ENCODE measurements at places on chromosomes 12 and 14.
A peak's percentile ranks its signal among the peaks of the same experiment; 100 is the strongest.

DNA sequence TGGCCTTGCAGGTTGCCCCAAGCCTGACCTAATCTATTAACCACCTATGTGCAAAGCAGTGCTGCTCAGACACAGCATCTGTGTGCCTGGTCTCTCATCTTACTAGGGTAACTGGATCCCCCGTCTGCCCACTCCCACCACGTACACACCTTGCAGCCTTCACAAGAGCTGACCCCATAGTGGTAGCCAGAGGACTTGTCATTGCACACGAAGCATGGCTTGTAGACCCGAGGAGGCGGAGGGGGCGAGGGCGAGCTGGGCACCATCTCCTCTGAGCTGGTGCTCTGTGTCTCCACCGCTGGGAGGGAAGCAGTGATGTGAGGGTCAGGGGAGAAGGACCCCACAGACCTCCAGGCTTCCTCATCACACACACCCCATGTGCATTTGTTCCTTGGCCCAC is 8.4 kb upstream of the ITGB7 start:
- no peak for DNase-seq

DNA sequence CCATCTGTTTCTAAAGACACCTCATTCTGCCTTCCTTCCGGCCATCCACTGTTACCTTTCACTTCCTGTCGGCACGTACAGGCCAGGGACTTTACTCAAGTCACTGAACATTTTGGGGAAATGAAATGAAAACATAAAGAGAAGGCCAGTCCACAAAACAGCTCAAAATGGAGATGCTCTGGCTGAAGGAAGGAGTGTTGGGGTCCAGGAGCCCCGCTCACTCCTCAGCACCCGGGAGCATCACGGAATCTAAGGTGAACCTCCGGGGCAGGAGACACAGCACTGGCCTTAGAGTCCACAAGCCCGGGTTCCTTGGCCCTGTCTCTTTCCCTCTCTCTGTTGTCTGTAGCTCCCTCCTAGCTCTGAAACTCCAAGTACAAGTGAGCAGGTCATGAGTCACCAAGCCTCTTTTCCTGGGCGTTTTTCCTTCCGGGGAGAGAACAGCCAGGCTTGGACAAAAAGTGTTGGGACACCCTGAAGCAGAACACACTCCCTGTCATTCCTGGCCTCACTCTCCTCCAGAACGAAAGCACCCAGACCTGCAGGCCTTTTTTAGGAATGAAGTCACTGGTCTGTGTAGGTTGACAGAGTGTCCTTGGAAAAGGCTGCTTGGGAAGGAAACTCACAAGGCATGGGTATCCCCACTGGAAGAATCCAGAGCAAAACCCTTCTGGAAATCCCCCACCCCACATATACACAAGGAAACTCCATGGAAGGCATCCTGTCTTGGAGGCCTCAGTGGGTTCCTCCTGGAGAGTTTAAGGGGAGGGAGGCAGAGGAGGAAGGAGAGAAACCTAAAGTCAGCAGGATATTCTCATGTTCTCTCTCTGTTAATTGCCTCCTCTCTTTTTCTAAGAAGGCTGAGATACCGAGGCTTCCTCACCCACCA is 245.3 kb downstream of the ZFP36L1 start:
- no peak for DNase-seq

- DNase-seq: no peak
Observed at GRCh38 chr12:47028981-47029708, 50.3 kb upstream of the PCED1B start.

DNA sequence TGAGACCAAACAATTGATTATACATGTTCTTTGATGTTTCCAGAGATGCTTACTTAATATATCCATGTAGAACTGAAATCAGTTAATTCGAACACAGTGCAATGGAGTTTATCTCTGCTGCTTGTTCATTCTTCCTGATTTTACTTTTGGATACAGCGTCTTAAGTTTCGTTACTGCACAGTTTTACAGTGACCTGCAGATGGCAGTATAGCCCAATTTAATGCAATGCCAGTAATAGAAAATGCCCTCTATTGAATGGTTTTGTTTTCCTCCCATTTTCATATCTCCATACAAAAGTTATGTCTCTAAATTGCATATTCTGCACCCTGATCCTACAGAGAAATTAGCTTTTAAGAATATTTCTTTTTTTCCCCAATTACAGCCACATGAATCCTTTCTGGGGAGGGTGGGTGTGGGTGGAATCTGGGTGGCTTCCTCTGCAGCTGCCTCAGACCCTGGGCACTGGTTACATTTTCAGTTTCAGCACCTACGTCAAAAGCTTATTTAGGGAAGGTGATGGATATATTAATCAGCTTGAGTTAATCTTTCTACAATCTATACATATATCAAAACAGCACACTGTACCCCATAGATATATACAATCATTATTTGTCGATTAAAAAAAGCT is 101.1 kb upstream of the DCD start:
- peak; percentile 75 for DNase-seq

GRCh38 chr12:110168732-110169455 is 44.7 kb downstream of the IFT81 start:
- DNase-seq: no peak

- DNase-seq: no peak
Observed at GRCh38 chr12:94872671-94872970, 130.9 kb downstream of the NDUFA12 start.

DNA sequence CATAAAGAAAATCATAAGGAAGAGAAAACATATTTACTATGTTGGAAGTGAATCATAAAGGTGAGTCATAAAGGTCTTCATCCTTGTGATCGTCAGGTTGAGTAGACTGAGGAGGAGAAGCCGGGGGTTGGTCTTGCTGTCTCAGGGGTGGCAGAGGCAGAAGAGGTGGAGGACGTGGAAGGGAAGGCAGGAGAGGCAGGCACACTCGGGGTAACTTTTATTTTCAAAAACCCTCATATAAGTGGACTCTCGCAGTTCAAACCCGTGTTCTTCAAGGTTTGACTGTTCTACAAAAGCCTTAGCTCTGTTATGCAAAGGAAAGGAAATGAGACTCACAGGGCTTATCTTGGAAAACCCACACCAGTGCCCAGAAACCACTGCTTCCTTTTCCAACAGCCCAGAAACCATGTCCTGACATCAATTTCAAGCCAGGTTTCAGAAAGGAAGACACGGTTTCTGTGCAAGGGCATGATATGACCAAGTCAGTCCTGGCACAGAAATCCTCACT is 14.0 kb downstream of the SMCO2 start:
- DNase-seq: peak; percentile 67

DNA sequence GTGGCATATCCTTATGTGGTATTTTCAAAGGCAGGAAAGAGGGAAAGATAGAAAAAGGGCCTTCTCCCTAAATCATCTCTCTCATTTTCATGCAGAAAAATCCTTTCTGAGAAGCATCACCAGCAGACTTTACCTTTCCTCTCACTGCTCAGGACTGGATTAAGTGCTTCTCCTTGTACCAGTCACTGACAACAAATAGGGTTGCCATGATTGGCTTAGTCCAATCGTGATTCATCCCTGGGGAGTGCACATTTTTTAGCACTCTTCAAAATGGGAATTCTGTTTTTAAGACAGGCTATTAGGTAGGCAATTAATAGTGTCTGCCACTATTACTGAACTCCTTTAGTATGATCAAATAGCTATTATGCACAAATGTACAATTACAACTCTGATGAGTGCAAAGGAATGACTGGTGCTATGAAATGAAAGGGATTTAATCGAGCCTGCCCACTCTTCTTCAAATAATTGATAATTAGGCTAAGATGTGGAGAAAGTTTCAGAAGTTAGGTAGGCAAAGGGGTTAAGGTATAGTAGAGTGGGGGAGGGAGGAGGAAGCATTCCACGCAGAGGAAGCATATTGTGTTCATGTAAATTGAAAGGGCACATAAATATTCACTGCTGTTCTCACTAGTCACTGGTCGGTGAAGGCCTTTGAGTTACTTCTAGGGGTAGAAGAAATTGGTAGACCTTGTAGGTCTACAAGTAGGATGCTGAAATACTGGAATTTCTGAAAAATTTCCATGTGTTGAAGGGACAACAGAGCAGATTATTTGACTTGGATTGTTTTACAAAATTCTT is 84.0 kb downstream of the MSRB3 start:
- no peak for DNase-seq

DNA sequence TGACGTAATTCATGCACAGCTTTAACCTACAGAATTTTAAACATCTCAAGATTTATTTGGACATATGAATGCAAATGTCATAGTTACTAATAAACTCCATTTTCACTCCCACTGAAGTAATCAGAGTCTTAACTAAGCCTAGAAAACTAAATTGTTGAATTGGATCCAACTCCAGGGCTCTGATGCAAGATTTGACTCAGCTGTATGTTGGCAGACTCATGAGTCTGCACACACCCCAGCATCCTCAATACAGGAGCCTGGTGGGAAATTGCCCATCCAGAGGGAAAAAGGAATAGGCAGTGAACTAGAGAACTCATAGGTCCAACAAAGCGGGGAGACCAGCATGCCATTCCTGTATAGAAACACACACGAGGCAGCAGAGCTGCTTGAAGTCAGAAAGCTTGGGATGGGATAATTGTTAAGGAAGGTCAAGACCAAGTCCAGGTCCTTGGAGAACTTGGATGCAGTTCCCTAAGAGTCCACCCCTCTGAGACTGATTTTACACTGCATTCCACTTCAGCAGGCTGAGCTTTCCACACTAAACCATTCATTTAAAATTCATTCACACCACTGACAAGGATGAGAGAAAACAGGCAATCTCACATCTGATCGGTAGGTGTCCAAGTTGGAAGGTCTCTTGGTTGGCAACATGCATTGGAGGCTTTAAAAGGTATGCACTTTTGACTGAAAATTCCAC is 14.4 kb downstream of the TMTC1 start:
- peak; percentile 10 for DNase-seq

DNA sequence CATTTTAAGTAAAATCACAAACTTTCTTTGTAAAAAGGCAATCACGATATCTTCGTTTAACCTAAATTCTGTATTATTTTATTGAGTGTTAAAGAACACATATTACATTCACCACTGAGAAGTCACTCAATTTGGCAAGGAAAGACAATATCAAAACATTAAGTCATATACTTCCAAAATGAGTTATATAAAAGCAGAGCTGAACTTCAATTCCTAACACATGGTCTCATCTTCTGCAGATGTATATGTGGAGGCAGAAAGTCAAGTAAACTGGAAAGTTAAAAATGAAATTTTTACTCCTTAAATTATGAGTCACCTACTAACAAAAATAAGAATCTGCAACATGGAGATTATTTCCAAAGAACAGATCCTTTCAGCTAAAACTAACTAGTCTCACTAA is 28.7 kb downstream of the BMAL2 start:
- DNase-seq: no peak

DNA sequence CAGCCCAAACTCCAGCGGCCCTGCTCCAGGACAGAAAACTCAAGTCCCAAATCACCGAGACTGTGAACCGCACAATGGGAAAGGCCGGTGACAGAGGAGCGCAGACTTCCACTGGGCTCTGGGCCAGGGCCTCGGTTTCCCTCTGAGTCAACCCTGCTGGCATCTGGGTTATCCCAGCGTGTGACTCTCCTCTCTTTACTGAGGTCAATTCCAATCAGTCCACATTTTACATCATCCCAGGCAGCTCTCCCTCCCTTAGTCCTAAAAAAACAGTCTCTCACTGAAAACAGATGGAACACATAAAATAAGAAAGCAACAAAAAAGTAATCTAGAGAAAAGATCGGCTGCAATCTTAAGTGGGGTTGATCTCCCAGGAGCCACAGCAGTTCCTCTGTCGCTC is 36.9 kb downstream of the ITPK1 start:
- no peak for DNase-seq

DNA sequence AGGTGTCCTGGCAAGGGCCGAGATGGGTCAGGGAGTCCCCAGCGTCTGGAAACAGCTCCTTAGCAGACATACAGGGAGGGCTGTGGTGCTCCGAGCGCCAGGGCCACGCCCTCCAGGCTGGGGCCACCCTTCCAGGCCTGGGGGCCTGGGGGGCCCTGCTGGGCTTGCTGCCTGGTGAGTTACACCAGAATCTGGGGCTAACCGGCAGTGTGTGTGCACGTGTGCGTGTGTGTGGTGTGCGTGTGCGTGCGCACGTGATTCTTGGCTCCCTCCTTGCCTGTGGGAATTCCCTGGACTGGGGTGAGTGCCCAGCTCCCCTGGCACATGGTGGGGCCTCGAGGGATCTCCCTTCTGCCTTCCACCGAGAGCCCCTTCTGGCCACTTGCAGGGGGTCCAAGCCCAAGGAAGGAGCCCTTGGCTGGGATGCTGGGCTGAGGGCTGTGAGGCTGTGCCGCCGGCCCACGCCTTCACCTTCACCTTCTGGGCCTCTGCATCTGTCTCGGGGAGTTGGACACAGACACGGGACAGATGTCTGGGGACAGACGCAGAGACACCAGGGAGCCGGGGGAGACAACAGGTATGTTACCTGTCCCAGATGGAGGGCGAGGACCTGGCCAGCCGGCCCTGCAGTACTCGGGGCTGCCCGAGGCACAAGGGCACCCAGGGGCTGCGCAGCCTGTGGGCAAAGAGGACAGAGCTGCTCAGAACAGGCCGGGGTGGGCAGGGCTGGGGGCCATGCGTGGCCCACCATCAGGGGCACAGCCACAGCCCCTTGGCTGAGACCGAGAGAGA is 37.2 kb downstream of the BEGAIN start:
- no peak for DNase-seq

- no peak for DNase-seq
Observed at GRCh38 chr12:108972358-108972757, 48.5 kb downstream of the SVOP start.

DNA sequence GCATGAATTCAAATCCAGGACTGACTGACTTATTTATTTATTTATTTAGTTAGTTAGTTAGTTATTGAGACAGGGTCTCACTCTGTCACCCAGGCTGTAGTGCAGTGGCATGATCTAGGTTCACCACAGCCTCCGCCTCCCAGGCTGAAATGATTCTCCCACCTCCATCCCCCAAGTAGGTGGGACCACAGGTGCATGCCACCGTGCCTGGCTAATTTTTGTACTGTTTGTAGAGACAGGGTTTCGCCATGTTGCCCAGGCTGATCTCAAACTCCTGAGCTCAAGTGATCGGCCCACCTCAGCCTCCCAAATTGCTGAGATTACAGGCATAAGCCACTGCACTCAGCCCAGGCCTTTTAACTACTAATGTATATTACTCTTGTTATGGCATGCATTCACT is 36.0 kb downstream of the BTG1 start:
- no peak for DNase-seq

- DNase-seq: no peak
Observed at GRCh38 chr14:80845856-80846255, 95.7 kb downstream of the CEP128 start.

Measured in inflammatory macrophage treated with lipopolysaccharide for 4 hours (primary cell).